ENCODE measurements at places on chromosomes 3 and 15. TPM values are rescaled to one million over a fixed set of nuclear protein-coding genes. Genes with fewer than 3 reads are reported as not detected.

- DNase-seq, result no peak
Observed at GRCh38 chr3:179973931-179974361, 62.8 kb downstream of the PEX5L start.

DNA sequence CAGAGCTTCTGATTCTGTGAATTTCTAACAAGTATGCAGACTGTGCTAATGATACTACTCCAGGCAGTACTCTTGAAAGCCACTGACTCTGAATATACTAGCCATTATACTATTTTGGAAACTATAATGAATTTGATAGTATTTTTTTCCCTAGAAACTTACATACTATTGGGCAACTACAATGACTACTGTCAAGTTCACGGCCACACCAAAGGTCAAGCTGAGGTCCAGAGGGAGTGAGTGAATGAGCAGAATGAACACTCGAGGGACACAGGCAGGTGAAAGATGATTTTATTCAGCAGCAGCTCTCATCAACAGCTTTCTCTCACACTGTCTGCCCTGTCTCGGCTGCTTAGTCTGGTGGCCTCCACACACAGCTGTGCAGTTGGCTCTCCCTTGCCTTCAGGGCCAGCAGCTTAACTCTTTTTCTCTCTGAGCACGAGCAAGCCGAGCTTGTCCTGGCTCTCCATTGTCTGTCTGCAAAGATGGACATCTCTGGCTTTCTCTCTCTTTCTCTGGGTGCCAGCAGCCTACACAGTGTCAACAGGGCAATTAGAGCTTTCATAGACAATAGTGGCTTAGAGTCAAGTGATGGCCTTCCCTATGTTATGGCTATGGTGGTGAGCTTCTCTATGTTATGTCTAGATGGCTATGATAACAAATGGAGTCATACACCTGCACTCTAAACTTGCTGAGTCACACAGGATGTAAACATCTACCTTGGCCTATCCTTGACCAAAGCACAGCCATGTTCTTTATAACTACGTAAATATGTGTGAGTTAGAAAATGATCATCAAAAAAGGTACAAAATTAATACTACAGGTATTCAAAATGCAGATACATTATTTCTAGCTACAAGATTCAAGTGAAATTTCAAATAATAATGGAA, 362.4 kb downstream of the CGGBP1 start:
- no peak for DNase-seq

GRCh38 chr3:28835751-28836150, 445.1 kb upstream of the RBMS3 start:
- DNase-seq, result no peak

GRCh38 chr3:78919021-78919755, 848.6 kb downstream of the ROBO1 start:
- no peak for DNase-seq

GRCh38 chr3:187519428-187519890, 150.7 kb downstream of the SST start:
- DNase-seq, result no peak

- DNase-seq, result no peak
Observed at GRCh38 chr15:69869881-69870505, 227.7 kb downstream of the TLE3 start.

- DNase-seq, result no peak
Observed at GRCh38 chr3:42102571-42102970, 11.4 kb downstream of the TRAK1 start.

GRCh38 chr3:56076746-56077145, 391.5 kb downstream of the ERC2 start:
- no peak for DNase-seq

GRCh38 chr3:45929042-45929679, 14.1 kb upstream of the CXCR6 start:
- DNase-seq, result no peak

Gene LXN
- total RNA-seq, result 179 TPM

Gene LCTL
- not detected for total RNA-seq

Gene TSC22D2
- 10.0 TPM for total RNA-seq

Gene FGF12
- 1.3 TPM for total RNA-seq

Gene CNTN3
- 1.8 TPM for total RNA-seq
